Dermis microvascular lymphatic vessel endothelial cell (primary cell): ENCODE measurements at places on chromosomes 11 and 22.

- DNase-seq: no peak
Measured at GRCh38 chr11:112627588-112628045, 333.6 kb upstream of the NCAM1 start.

DNA sequence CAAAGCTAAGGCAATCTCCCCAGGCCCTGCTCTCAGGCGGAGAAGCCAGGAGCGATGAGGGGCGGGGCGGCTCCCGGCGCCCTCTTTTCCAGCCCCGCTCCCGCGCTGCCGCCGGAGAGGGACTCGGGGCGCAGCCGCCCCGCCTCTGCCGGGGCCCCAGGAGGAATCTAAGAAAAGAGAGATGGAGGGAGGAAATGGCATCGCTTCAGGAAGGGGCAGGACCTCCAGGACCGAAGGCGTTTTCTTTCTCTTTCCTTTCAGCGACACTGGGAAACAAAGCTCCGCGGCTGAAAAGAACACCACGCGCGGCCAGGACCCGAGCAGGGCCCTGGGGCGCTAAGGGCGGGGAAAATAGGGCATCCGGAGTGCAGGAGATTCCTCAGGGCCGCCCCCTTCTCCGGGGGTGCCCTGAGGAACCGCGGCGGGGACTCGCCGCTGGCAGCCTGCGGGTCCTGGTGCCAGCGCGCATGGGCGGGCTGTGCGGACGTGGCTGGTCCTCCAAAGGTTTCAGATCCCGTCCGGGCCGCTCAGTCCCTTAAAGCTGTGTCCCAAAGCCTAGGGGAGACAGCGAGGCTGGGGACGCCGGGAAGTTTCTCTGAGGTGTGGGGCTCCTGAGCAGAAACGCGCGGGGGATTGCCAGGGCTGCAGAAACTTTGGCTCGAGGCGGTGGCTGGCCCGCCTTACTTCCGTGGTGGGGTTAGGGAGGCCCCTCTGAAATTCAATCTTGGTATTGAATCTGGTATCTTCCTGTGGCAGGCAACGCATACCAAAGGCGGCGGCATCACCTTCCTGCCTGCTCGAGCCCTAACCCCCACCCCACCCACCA lies 2.8 kb upstream of the BSX start:
- DNase-seq: no peak

DNA sequence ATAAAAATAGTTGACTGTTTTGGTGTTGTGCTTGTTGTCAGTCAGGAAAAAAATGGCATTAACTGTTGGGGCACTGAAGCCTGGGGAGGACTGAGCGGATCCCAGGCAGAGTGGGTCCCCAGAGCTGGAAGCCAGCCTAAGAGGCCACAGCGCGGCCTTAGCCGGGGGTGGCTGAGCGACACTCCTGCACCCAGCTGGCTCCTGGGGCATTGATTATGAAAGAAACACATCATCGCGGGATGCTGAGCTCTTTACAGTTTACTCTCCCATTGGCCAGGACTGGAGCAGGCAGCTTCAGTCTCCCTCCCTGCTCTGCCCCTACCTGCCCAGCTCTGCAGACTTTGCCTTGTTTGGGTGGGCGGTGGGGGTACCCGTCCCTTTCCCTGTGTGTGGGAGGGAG lies 121.5 kb downstream of the ST3GAL4 start:
- no peak for DNase-seq

- no peak for DNase-seq
Measured at GRCh38 chr22:17964156-17964555, 60.2 kb downstream of the MICAL3 start.

GRCh38 chr11:70557742-70558485 lies 159.6 kb downstream of the CTTN start:
- no peak for DNase-seq

DNA sequence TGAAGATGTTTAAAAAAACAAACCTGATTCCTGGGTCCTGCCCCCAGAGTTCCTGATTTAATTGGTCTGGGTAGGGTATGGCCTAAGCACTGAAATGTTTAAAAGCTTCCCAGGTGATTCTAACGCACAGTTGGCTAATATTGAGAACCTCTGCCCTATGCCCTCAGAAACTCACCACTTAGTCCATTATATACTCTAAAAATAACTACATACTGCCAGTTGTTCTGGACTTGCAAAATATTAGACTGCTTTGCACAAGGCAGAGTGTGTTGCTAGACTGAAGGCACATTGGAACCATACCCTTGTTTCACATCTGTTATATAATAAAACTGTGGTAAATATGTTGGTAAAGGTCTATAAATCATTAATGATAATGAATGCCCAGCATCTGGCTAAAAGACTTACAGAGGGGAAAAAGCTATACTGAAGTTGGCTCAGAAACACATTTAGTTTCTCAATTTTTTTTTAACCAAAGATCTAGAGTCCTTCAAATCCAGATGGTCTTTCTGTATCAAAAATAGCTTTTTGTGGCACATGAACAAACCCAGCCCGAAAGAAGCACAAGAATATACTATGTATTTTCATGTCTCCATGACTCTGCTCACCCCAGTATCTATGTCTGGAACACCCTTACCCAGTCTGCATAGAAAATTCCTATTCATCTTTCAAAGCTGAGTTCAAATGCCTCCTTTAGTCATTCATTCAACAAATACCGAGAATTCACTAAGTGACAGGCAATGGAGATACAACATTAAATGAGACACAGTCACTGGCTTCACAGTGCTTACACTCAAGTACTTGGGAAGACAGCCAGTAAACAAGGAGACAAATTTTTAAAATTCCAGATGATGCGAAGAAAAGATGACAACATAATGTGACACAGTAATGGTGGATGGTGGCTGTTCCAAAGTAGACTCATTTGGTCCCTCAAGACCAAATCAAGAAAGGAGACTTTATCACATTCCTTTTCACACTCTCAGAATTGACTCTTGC lies 44.1 kb downstream of the RBFOX2 start:
- DNase-seq: no peak

DNA sequence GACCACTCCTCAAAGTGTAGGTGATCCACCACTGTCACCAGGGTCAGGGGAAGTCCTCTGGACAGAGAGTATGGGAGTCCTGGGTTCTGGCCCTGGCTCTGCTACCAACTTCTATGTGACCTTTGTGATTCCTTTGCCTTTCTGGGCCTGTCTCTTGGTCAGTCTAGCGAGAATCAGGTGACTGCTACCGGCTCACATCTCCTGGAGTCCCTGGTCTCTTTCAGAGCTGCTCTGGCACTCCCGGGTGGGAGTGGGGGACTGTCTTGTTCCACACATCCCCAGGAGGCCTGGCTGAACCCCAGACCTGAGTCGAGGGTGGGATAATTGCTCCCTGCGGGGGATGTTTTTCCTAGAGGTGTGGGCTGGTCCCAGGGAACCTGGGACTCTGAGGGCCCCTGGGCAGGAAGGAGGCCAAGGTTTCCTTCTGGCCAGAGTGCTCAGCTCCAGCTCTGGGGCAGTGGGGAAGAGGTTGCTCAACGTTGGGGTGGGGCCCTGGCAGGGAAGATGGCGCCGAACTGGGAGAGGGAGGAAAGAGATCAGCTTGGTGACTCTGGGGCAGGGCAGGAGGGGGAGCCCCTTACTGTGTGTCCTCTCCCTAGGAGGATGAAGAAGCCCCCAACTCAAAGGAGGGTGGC lies 2.1 kb downstream of the SOX10 start:
- DNase-seq: no peak

DNA sequence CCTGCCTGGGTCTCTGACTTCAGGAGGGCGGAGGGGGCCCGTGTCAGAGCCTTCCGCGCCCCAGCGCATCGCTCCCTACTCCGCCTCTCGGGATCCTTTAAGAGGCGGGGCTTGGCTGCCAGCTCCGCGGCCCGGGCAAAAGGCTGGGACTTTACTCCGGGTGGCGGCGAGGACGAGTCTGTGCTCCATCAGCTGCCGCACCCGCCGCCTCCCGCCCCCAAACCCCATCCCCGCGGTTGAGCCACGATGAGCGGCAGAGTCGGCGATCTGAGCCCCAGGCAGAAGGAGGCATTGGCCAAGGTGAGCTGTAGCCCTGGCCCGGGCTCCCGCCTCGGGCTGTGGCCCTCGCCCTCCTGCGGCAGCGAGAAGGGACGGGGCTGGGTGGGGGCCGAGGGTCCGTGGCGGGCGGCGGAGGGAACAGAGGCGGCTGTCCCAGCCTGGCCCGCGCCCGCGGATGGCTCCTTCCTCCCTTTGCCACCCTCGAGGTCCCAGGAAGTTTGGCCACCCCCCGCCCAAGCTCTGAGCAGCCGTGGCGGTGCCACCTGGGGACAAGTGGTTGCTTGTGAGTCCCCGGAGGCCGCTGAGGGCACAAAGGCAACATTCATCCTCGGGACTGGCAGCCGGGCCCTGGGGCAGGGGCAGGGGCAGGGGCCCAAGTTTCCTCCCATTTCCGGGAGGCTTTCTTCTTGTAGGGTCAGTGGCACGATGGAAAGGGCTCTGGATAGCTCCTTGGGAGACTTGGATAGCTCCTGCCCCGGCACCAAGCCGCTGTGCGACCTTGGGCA lies at the start of gene SEC14L2:
Gene SEC14L2 (plus strand): TSS at position 148 of the 785 bp plus-strand sequence. CDS start 99 bp downstream, at position 247.
- DNase-seq: peak; percentile 61

- DNase-seq: no peak
Measured at GRCh38 chr11:102415304-102415916, 37.2 kb downstream of the TMEM123 start.

DNA sequence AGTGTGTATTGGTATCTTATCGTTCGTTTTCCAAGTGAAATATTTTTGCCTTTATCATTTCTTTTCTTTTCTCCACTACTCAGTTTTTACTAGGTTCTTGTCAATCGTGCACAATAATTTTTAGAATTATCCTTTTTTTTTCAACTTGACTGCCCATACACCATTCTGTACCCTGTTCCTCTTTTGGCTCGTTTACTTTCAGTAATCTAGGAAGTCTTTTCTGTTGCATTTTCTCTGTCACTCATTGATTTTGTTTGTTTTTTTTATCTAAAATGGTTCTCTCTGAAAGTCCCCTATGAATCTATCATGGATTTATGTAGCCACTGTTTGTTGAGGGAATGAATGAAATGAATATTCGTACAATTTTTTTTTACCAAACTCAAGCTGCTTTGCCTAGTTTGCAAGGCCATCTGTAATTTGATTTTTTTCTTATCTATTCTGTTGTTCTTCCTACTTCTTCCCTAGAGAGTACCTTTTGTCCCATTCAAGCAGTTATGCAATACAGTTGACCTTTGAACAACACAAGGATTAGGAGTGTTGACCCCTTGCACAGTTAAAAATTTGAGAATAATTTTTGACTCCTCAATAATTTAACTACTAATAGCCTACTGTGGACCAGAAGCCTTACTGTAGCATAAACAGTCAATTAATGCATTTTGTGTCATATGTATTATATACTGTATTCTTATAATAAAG lies 166.3 kb downstream of the TMEM135 start:
- DNase-seq: no peak

DNA sequence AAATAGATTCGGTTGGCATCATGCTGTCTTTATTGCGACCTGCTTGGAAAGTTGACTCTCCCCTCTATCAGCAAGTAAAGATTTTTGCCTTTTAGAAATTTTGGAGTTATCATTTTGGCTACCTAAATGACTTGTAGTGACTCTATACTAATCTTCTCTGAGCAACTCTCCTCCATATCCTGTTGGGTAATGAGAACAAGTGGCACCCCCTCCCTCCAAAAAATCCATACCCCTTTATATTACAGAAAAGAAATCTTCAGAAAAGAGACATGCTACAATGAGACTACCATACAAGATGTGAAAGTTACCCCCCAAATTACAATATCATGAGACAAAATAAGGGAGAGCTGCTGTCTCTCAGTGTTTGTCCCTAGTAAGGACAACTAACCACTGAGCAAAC lies 1.2 kb downstream of the JAML start:
- no peak for DNase-seq

DNA sequence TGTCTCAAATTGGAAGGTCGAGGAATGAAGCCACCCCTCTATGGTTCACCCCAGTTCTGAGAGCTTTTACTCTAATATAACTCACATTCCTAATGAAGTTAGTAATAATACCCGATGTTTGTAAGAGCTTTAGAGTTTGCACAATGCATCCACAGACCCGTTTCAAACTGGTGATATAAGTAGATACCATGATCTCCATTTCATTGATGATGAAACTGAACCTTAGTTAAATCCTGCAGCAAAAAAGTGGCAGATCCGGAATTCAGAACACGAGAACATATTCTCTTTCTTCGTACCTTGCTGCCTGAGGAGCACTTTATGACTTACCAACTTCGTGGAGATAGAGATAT lies 757 bp upstream of the RBFOX2 start:
- no peak for DNase-seq

DNA sequence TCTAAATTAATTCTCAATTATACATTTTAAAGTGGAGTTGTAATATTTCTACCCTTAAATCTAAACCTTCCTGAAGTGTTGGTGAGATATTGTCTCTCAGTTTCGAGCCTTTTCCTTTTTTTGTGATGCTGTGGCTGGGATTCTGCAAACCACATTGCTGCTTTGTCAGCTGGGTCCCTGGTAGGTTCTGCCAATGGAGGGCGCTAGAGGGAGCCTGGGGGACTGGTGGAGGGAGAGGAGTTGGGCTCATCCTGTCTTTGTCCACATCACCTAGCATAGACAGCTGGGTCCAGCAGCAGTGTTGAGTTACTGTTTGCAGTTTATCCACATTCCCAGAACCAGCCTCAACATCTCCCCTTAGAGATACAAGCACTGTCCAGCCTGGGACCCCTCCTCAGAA lies 41.0 kb downstream of the TRAF6 start:
- no peak for DNase-seq

DNA sequence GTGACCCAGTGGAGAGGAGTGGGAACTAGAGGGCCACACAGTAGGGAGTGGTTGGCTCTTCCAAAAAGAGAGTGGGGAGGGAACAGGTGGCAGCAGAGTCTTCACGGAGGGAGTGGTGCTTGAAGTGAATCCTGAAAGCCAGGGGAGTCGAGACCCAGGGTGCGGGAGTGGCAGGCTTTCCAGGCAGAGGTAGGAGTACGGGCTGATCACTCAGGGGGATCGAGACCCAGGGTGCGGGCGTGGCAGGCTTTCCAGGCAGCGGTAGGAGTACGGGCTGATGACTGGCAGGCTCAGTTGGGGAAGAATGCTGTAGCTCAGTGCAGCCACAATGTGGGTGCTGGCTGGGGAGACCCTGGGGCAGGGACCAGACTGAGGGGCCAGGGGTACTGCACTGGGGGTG lies 148.2 kb downstream of the TBC1D22A start:
- no peak for DNase-seq

DNA sequence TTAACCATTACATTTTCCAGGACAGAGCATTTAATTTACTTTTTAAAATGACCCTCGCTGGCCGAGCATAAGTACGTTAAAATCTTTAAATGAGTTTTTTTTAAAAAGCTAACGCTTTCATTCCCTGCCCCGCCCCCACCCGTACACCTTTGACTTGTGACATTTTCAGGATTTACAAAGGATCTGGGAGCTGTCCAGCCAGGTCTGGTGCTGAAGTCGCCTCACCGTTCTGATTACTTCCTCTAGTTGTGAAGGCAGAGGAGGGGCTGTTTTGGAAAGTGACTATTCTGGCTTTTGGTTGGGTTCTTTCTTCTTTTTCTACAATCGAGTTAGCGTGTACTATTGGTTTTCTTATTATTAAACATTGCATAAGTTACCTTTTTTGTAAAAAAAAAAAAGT lies 2.9 kb downstream of the C11orf87 start:
- DNase-seq: peak; percentile 12

GRCh38 chr11:35791088-35791958 lies 128.7 kb downstream of the TRIM44 start:
- no peak for DNase-seq

- peak; percentile 20 for DNase-seq
Measured at GRCh38 chr11:57303990-57304579, 20.7 kb downstream of the TNKS1BP1 start.
